ELF-1 (cell line): ENCODE measurements at places on chromosomes 2 and 18.

- peak; percentile 50 for DNase-seq
Observed at GRCh38 chr2:241540771-241541561, 17.6 kb upstream of the BOK start.

DNA sequence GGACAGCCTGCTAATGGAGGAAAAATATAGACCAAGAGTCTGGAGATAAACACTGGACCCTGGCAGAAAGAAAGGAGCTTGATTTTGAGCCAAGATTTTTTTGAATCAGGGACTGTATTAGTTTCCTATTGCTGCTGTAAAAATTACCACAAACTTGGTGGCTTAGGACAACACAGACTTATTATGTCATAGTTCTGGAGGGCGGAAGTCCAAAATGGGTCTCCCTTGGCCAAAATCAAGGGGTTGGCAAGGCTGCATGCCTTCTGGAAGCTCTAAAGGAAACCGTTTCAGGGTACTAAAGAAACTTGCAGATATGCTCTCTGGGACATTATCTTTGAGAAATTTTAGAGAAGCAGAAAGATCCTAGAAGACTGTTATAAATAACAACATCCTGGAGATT is 140.1 kb downstream of the BABAM2 start:
- DNase-seq = no peak

DNA sequence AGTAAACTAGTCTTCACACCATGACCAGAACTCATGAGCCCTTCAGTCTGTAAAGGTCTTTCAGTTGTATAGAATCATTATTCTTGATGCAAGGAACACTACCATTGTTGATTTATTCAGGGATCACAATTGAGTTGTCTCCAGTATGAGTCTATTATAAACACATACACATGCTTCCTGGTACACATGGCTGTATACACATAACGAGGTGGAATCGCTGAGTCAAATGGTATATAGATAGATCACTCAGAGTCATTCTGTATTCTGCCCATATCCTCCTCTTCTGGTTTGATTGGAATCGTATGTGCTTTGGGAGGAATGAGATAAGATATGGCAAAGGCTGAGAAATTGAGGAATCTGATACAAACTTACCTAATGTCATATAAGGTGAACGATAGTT is 216.0 kb downstream of the UBE2E3 start:
- no peak for DNase-seq

DNA sequence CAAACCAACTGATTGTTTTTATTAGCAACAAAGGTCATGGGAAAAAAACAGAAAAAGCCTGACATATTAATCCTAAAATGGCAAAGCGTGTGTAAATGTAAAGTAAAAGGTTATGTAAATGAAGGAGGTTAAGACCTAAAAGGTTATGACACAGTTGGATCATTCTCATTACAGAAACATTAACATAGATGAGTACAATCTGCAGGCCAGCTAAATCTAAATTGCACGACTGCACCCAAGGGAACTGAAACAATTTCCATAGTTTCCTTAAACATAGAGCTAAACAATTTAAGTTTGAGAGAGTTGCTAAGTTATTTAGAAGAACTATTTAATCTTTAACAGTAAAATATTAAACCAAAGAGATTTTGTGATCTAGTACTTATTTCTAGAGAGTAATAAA is 151.6 kb upstream of the UBE2E3 start:
- no peak for DNase-seq

GRCh38 chr2:172031536-172031935 is 31.8 kb downstream of the METAP1D start:
- no peak for DNase-seq

GRCh38 chr2:233338812-233339368 is 15.4 kb upstream of the DGKD start:
- no peak for DNase-seq

DNA sequence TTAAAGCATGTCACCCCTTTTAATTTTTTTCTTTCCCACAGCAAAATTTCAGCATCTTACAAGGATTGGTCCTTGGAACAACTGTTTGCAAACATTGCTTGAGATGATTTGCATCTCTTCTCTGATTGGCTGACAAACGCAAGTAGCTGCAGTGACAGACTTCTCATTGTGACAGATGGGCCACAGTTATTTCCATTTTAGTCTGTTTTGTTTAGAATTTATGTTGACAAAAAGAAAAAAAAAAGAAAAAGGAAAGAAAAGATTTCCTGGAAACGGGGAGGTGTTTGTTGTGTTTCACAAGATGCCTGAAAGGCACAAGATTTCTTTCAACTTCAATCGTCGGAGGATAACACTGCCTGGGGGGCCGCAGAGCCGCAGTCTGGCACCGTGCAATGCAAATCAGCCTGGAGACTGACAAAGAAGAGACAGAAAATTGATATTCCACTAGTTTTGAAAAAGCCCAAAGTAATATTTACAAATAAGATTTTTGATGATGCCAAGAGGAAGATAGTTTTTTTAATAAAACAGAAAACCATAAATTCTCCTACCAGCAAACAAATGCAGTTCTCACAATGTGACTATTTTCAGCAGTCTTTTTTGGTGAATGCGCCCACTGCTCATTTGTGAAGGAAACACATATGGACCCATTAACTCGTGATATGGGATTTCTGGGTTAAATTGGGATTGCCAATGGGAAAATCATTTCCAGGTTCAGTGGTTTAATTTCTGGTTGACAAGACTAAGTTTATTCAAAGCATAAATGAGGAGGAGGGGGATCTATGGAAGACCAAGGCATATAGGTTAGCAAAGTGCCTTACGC is 296.2 kb upstream of the SMIM21 start:
- peak; percentile 17 for DNase-seq

DNA sequence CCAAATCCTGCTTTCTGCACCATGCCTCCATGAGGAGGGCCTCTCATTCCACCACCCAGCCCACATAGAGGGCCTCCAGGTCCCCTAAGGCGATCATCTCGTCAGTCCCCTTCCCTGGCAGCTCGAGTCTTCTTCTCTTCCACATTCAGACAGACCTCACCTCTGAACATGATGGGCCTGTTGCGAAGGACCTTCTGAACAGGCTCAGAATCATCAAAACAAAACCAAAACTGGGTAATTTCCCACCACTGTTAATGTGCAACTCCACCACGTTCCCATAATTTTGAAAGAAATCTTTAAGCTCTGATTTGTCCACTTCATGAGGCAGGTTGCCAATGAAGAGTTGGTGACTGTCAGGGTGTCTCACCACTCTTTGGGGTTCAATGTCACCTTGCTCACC is 20.4 kb downstream of the ZRANB3 start:
- no peak for DNase-seq
